HS-27A (cell line): ENCODE measurements at places on chromosomes 7 and 10.
A peak's percentile ranks its signal among the peaks of the same experiment; 100 is the strongest.

- no peak for DNase-seq
Measured at GRCh38 chr7:17910377-17910776, 29.9 kb downstream of the SNX13 start.

DNA sequence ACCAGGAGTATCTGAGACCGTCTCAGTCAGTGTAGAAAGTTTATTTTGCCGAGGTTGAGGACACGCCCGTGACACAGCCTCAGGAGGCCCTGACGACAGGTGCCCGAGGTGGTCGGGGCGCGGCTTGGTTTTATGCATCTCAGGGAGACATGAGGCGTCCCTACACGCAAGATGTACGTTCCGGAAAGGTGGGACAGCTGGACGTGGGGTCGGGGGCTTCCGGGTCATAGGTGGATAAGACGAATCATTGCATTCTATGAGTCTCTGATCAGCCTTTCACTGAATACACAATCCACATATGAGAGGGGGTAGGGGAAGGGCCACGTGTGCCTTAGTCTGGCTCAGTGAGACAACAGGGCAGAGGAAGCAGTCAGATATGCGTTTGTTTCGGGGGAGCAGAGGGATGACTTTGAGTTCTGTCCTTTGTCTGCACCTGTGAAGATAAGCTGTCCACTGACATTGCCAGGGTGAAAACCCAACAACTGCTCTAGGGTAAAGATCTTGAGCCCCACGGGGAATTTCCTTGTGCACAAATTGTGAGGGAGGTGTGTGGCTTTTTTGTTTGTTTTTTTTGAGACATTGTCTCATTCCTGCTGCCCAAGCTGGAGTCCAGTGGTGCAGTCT lies 66.2 kb downstream of the DNAJB6 start:
- DNase-seq = no peak

- no peak for DNase-seq
Measured at GRCh38 chr7:157574120-157574825, 237.5 kb downstream of the DNAJB6 start.

- no peak for DNase-seq
Measured at GRCh38 chr10:97116462-97117162, 69.1 kb downstream of the SLIT1 start.

- DNase-seq = no peak
Measured at GRCh38 chr10:33248638-33249037, 85.8 kb downstream of the NRP1 start.

DNA sequence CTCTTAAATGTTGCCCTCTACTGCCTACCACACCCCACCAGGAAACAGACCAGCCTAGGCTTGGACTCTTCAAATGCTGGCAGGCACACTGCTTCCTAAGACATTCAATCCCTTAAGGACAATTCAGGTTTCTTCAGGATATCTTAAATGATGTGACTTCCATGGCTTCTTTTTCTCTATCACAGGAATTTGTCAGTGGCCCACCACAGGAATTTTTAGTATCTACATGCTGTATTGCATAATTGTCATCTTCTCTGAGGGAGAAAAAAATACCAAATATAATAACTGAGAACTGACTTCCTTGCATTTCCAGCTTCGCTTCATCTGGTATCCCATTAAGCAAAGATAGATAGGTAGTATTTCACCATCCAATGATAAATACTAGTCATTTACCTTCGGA lies 129.3 kb downstream of the WNT2 start:
- DNase-seq = no peak

- no peak for DNase-seq
Measured at GRCh38 chr10:123848564-123849457, 42.8 kb downstream of the CPXM2 start.

DNA sequence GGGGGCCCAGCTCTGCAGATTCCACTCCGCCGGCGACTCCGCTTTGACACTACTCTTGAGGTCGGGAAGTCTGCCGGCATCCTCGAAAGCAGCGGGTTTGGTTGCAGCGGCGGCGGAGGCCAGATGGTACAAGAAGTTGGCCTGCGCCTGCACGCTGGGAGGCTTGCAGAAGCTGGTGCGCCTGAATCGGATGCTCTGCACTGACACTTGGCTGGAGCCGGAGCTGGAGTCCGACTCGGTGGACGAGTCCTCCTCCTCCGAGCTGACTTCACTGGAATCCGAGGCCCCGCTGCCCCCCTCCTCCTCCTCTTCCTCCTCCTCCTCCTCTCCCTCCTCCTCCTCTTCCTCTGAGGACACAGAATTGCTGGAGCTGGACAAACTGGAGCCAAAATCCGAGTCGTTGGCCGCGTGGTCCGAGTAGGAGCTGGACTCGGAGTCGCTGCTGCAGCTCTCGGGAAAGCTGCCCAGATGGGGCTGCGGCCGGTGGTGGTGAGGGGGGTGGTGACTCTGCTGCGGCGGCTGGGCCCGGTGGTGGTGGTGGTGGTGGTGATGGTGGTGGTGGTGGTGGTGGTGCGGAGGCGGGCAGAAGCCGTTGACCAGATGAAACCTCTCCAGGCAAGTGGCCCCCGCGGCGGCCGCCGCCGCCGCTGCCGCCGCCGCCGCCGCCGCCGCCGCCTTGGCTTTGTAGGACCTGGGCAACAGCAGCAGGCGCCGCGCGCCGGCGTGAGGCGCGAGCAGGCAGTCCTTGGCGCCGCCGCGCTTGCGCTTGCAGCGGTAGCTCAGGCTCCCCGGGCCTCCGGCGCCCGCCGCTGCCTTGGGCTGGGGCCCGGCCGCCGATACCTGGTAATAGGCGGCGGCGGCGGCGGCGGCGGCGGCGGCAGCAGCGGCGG lies 9.0 kb downstream of the SKIDA1 start:
- DNase-seq = peak; percentile 11

DNA sequence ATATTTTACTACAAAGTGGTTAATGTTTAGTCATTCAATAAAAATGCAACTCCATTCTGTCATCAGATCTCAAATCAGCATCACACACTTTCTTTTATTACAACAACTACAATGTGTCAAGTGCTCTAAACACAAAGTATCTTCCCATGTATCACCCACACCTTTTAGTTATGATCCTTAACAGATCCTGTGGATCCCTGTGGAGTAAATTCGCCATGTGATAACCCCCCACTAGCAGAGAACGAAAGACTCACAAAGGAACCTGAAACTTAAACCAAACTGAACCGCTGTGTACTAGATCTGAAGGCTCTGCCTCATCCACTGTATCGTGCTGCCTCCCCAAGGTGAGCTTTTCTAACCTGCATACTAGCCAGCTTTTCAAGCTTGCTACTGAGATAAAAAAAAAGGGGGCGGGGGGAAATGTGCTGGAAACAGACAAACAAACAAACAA lies 1.7 kb downstream of the DPY19L1 start:
- DNase-seq = no peak

DNA sequence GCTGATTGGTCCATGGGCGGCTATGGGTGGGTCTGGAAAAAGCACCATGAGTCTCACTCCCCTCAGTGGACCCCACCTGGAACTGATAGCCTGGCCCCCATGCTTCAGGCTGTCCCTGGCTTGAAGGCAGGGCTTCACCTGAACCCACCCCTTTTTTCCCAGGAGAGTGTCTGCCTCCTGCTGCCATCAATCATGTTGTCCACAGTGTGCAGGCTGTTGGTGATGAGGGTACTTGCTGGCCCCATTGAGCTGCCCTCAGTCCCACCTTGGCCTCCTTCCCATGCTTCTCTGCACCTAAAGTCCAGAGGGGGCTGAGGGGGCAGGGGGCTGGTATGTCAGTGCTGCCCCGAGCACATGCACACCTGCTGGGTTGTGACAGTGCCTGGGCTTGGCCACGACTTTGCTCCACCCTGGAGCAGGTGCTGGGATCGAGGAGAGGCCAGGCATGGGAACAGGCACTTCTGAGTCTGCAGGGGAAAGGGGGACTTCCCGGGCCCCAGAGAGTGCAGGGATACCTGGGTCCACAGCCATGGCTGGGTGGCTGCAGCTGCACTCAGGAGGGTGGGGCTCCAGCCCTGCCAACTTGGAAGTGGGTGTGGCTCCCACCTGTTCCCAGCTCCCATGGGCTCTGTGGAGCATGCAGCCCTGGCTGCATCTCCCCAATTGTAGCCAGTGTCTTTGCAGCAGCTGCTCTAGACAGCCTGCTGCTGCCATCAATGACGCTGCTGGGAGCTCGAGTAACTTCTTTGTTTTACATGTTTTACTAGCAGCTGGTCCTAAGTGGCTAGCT lies 56.9 kb downstream of the ADK start:
- DNase-seq = no peak

DNA sequence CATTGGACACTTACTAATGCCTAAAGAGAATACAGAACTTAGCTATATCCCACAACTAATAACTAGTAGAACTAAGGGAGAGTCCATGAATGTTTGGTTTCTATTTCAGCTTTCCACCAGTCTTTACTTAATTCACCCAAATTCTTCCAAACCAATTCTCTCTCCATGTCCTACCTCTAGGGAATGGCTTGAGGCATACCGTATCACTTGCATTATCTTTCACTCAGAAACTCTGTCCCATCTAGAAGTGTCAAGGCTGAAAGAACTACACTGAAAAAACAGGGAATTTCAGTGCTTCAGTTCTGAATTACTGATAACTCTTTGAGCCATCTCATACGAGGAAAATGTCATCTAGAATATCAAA lies 758 bp downstream of the TMEM168 start:
- DNase-seq = no peak

DNA sequence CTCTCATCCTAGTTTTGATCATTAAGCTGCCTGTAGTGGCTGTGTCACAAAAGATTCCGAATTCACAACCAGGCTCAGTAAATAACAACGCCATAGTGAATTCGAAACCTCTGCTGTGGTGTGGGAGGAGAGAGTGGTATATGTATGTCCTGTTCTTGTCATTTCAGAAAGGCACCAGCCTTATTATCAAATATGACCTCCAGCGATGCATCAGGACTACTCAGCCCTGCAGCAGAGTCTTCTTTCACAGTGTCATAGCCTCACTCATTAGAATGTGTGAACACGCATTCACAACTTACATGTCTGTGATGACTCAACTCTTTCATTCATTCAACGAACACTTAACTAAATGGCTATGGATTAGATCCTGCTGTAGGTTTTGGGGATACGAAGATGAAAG lies 15.3 kb downstream of the AOC1 start:
- no peak for DNase-seq

GRCh38 chr7:5580714-5581395 lies 157.2 kb upstream of the TNRC18 start:
- no peak for DNase-seq

GRCh38 chr10:32000937-32001336 lies 55.3 kb downstream of the KIF5B start:
- no peak for DNase-seq

- DNase-seq = no peak
Measured at GRCh38 chr7:106793015-106793975, 71.8 kb upstream of the PIK3CG start.

DNA sequence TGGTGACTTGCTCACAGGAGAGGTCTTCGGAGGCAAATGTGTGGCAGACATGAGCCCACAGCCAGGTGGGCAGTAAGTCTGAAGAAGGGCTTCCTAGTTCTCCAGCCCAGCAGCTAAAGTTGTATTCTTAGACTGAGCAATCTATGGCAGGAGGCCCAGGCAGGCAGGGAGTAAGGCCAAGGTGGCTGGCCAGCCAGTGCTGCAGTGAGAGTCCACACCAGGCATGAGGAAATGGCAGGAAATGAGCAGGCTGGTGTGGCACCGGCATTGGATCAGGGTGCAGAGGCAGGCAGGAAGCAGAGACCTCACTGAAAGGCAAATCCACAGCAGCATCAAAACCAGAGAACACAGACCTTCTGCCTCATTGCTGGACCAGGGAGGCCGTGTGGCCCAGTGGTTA lies 84.6 kb upstream of the PDE1C start:
- no peak for DNase-seq

- no peak for DNase-seq
Measured at GRCh38 chr7:106568680-106569499, 92.1 kb downstream of the CCDC71L start.

DNA sequence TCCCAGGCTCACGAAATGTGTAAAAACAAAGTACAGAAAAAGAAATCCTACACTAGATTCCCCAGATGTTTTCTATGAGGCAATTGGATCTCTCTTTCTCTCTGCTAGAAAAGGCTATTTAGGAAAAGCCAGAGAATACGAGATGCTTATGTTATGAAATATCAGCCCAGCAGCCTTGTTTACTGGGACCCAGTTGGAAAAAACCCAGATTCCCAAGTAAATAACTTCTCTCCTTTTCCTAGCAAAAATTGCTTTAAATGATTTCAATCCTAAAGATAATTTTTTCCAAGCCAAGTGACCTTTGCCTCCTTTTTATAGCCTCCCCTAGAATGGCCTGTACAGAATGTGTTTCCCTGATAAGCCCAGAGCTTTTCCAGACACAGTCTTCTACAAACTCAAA lies 199.3 kb downstream of the PLXNA4 start:
- no peak for DNase-seq
